Stimulated activated CD8-positive, alpha-beta memory T cell treated with anti-CD3 and anti-CD28 coated beads, Interleukin-12 subunit alpha, Interleukin-12 subunit beta, amount 100 ng/mL, for 1 hour (primary cell): ENCODE measurements at places on chromosomes 16 and 17.

- DNase-seq = no peak
Measured at GRCh38 chr16:49876716-49877129, 20.8 kb upstream of the ZNF423 start.

GRCh38 chr16:17474037-17474436 lies 3.3 kb upstream of the XYLT1 start:
- DNase-seq = no peak

DNA sequence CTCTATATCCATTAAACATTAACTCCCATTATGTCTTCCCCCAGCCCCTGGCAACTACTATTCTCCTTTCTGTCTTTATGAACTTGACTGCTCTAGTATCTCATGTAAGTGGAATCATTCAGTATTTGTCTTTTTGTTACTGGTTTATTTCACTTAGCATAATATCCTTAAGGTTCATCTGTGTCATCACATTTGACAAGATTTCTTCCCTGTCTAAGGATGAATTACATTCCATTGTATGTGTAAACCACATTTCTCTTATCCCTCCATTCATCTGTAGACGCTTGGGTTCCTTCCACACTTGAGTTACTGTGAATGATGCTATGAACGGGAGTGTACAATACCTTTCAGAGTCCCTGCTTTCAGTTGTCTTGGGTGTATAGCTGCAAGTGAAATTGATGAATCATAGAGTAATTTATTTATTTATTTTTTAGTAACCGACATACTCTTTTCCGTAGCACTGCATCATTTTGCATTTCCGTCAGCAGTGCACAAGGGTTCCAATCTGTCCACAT lies 399.7 kb upstream of the RBFOX1 start:
- DNase-seq = no peak

DNA sequence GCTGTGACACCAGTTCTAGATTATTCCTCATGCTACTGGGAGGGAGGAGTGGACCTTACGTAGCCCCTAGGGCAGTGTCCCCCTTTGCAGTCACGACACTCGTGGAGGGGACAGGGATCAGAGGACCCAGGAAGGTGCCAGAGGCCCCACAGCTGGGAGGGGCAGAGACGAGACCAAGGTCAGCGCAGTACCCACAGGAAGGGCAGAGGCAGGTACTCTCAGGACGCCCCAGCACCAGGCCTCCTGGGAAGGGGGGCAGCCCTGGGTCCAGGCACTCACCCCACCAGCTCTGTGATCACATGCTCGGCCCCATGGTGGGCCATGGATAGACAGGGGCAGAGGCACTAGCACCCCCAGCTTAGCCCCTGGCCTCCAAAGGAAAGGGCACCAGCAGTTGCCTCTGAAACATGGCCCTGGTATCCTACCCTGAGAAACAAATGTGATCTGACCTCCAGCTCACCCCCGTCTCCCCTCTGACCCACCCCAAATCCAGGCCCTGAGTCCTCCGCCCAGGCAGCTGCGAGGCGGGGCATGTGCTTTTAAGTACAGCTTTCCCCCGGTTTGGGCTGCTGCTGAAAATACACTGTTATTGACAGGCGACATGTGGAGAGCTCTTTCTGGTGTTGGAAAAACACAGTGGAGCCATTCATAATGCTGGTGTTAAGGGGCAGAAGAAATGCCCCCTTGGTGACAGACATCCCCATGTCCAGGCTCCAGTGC lies 361.9 kb downstream of the C16orf95 start:
- DNase-seq = no peak

DNA sequence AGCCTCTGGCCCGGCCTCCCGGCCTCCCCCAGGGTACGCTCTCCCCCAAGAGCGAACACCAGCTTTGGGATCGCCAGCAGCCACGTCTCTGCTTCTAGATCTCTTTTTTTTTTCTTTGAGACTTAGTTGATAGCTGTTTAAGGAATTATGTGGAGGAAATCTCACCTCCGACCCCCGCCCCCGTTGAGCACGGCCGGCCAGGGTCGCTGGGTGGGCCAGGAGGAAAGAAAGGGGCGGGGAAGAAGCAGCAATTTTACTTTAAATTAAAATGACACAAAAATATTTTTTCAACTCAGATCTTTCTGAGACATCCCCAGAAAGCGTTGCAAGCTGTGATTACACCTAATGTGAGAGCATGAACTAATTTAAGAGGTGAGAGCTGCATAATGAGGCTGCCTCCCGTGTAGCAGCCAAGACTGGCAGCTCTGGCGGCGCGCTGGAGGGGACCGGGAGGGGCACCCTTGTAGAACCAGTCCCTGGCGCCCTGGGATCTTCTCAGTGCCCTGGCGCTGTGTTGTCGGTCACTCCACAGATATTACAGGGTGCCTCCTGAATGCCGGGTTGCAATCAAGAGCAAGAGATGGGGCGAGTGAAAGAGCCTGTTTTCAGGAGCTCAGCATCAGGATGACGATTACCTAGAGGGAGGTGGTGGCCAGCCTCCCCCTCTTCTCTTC lies 1.9 kb upstream of the CBLN1 start:
- no peak for DNase-seq

DNA sequence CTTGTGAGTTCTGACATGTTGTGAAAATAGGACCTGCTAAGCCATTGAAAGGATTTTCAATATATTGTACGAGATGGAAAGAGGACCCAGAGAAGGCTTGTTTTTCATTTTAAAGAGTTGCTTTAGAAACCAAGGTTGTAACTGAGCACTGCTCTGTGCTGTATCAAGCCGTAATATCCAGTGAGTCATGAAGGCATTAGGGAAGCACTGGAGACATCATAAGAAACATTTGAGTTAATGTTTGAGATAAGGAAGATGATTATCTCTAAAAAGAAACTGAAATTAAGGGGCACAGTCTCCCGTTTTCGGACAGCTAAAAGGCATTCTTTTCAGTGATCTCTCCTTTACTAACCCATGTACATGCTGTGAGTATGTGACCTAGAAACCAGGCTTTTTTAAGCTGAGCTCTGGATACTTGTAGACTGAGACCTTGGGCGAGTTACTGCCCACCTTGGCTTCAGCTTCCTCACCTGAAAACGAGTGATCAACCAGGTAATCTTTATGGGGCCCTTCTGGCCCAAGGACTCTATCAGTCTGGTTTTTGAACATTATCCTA lies 149.2 kb upstream of the TBX2 start:
- no peak for DNase-seq

- DNase-seq = no peak
Measured at GRCh38 chr17:8789743-8790142, 9.4 kb downstream of the MFSD6L start.

DNA sequence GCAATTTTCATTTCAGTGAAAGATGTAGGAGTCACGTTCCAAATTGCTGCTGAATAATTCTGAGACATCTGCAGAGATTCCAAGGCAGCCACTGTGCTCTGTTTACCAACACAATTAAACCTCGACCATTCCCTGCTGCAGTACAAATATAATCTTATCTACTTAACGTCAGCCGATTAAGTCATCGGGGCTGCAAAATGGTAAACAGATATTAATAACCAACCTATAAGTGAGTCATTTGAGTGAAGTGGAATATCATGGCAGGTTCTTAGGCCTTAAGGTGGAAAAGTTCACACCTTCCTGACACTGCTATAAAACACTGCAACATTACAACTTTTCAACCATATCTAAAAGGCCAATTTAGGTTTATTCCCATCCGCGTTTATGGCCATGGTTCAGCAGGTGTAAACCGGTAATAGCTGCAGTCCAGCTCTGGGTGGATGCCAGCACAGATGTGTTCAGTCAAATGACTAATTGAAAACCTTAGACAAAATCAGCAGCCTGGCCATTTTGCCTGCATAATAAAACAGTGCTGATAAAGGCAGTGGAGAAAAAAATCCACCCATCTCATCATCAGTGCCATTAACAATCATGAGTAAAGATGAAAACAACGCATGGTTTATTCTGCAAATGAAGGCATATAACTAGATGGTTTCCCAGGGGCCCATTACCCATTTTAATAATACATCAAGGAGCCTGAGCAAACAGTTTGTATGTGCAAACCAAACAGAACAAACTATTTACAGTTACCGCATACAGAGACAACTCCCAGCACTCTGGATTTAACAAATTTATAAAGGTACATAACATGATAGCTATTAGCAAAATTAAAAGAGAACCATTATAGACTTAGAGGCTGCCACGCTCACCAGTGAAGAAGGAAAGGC lies 202.9 kb upstream of the IRX3 start:
- no peak for DNase-seq

DNA sequence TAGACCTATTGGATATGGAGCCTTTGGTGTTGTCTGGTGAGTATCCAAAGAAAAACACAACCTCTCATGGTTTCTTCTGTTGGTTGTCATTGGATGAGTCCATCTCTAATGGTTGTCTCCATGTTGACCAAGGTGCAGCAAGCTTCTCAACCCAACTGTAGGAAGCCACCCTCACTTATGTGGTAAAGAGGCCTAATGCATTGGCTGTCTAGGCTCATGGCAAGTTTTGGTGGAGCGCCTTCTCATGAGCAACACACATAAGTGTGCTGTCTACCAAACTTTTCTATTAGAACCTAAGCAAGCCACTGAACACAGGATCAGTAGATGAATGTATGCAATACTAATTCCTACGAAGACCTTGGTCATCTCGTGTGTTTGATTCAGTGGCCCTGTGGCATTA lies 819 bp downstream of the NLK start:
- DNase-seq = no peak

DNA sequence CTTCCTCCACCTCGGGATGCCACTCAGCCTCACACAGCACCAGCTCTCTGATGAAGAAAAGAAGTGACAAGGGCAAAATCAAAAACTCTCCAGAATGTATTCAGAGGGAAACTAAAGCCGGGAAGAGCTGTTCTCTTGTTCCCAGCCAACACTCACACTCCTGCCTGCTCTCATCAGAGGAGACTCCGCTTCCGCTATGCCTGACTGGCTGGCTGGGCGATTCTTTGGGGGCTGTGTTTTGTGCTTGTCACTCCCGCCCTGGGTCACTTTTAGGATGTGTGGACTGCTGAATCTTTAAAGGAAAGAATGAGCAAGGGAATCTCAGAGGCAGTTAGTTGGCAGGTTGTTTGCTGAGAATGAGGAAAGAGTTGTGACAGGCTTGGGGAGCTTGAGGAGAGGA lies 54.6 kb upstream of the TBX2 start:
- DNase-seq = no peak

DNA sequence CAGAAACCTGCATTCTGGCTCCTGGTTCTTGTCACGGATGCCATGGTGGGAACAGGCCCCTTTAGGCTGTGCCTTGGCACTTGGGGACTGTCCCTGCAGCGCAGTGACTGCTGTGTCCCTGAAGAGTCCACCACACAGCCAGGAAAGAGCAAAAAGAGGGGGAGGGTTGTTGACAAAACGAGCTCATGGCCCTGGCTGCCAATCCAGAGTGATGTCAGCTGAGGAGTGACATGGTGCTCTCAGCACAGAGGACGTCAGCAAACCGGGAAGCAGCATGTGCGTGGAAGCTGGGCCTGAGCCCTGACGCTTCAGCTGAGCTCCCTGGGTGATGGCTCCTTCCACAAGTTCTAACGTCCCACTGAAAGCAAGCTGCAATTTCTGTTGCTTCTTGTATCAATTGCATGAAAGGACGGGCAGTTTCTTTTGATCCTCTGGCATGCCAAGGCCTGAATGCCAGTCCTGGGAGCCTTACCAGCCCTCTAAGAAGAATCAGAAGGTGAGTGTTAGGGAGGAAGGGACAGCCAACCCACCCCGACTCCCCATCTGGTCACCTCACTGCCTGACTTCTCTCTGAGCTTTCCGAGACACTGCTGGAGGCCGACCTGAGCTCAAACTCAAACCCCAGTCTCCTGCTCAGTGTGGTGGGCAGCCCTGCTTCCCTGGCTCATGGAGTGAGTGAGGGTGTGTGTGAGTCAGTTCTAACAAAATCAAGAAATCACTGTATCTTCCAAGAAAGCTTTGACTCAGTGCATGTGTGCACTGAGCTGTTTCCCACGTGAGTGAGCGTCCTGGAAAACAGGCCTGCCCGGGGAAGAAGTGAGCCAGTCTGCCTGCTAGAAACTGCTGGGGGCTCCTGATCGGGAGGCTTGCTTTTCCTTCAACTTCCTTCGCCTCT lies 14.7 kb upstream of the WNT3 start:
- DNase-seq = no peak

GRCh38 chr16:6611535-6611934 lies 721.1 kb upstream of the RBFOX1 start:
- DNase-seq = no peak

DNA sequence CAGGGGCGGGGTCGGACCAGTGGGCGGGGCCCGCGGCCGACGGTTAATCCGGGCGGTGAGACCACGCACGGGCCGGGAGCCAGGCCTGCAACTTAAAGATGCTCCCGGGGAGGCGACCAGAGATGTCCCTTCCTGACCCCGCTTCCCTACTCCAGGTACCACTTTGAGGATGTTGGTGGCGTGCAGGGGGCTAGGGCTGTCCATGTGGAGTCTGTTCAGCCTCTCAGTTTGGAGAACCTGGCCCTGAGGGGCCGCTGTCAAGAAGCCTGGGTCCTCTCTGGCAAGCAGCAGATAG lies 580 bp downstream of the RANGRF start:
- DNase-seq = no peak

GRCh38 chr16:89378947-89379771 lies 111.2 kb downstream of the ANKRD11 start:
- no peak for DNase-seq

- DNase-seq = no peak
Measured at GRCh38 chr17:80478487-80479245, 2.3 kb upstream of the NPTX1 start.

- no peak for DNase-seq
Measured at GRCh38 chr16:87821376-87822107, 47.8 kb downstream of the SLC7A5 start.

GRCh38 chr16:70416748-70417616 lies 21.9 kb downstream of the ST3GAL2 start:
- DNase-seq = no peak

DNA sequence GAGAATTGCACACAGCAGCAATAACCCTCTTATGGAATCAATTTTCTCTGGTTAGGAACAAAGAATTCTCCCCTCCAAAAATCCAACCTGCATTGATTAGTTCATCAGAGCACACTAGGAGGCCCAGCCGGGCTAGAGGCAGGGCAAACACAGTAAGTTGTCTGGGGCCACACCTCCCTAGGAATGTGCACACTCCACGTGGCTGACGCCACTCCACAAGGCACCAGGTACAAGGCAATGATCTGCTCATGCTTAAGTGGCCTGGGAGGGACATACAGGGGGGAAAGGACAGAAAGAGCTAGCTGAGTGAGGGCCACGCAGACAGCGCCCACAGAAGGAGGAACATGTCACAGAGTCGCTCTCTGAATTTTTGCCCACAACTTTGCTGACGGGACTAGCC lies 107.6 kb downstream of the SLC39A11 start:
- DNase-seq = no peak
